Stimulated activated CD8-positive, alpha-beta memory T cell treated with anti-CD3 and anti-CD28 coated beads, Interleukin-7, amount 100 ng/mL, for 1 hour (primary cell): ENCODE measurements at places on chromosomes 12 and 14.

- DNase-seq = no peak
These were observed 145.8 kb downstream of the SLC8A3 start for GRCh38 chr14:70043001-70043400.

- DNase-seq = no peak
These were observed 10.5 kb downstream of the ZFP36L1 start for GRCh38 chr14:68782091-68782981.

DNA sequence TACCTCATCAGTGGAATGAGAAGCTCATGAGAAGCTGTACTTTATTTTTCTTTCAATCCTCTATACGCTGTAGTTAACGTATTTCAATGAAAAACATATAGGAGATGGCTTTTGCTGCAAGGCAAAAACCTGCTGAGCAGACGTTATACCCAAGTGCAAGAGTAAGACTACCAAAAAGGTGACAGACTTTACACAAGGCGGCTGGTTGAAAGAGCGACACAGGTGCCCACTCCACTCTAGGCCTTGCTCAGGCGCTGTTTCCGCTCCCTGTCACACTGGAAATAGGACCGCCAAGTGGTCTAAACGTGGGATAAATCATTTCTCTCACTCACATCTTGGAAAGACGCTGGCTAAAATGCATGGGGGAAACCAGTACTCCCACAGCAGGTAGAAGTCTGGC, 54.5 kb downstream of the PPP2R5C start:
- no peak for DNase-seq

DNA sequence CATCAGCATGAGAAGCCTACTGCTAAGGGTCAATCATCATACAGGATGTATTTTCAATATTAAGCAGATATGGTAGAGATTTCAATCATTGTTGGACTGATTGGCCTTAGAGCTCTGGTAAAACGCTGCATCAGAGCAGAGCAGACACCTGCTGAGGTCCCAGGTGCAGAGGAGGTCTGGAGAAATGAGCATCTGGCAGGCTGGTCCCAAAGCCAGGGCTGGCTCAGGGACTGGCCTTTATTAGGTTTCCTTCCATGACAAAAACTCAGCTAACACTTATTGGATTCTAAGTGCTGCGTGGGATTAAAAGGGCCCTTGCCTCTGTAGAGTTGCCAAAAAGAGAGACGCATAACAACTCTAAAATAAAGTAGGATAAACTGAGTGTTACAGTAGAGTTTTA, 29.7 kb downstream of the AKAP6 start:
- no peak for DNase-seq

GRCh38 chr12:100574187-100575074, 947 bp downstream of the GAS2L3 start:
- no peak for DNase-seq

DNA sequence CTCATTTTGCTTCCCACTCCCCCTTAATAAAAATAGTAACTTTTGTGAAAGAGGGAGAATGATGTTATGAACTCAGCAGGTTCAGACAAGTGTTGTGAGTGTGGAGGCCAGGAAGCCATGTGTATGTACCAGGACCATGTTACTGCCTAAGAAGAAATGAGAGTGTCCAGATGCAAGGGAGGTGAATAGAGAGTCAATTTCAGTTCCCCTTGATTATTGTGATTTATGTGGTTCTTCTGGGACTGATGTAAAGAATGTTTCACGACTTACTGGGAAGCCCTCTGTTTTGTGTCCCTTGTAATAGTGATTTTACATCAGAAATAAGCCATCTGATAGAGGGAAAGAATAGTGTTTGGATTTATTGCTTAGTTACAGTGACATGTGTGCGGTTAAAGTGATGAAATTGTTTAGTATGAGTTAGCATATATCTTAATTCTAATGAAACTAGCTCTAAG, 32.5 kb downstream of the FBXO34 start:
- DNase-seq = no peak

DNA sequence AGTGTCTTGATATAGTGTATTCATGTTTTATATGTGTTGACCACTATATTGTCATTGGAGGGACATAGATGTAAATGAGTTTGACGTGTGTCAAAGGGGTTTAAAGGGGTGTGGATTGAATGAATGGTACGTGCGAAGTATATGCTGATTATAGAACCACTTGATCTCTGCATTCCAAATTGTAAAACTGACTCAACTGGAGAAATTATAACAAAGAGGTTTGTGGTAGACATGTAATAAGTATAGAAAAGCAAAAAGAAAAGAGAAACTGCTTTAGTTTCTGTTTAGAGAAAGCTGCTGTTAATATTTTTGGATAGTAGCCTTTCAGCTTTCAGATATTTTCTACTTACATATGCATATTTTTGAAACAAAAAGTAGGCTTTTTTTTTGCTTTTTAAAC, 8.9 kb upstream of the MYRFL start:
- no peak for DNase-seq

DNA sequence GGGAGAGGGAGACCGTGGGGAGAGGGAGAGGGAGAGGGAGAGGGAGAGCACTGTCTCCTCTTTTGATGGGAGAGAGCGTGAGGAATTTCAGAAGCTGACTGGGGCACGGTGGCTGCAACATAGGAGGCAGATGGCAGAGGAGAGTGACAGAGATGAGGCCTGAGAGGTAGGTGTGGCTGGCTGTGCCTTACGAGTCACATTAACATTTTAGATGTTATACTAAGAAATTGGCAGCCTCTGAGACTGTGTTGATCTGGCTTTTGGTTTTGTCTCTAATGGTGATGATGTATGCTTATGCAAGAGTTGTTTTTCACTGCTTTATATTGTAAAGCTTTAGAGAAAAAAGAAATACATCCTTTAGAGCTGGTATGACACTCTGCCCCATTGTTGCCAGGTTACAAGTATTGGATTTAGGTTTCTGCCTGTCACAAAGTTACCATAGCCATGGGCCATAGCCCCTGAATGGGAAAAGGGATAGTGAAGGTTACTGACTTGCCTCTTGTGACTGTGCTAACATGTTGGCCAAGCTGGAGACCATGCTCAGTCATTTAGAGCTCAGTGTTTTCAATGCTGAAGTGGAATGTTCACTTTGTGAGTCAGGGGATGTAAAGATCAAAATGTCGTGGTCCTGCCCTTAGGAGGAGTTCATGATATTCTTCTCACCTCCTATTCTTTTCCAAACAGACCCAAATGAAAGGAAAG, 186.2 kb downstream of the SYNE2 start:
- DNase-seq = no peak

DNA sequence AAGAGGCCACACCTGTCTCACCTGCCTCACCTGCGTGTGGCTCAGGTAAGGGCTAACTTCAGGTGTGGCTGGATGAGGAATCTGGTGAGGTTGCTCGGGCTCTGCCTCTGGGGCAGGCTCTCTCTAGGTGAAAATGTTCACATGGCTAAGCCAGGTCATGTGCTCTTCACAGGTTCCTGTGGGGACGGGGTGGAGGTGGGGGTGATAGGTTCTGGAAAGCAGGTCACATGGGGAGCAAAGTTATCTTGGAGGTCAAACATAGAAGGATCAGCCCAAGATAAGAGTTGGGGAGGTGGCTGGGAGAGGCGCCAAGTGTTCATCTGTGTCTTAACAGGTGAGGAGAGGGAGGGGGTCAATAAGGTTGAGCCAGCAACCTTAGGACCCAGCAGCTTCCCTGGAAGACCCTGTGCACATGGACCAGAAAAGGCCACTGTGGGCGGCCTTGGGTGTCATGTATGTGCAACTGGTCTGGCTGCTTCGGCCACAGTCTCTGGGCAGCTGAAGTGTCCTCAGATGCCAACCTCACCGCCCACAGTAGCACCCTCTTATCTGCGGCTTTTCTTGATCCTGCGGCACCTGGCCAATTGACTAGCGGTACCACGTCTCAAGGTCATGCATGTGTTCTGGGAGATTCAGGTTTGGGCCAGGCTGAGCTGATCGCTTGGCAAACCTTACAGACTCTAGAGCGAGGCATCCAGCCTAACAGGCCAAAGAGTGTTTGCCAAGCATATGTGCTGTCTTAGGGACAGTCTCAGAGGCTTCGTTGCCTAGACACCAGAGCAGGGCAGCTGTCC, 60.5 kb downstream of the CACNA1C start:
- DNase-seq = no peak

GRCh38 chr12:63989301-63989845, 144.9 kb downstream of the SRGAP1 start:
- DNase-seq = no peak

- DNase-seq = no peak
These were observed 34.3 kb upstream of the LRP6 start for GRCh38 chr12:12301122-12301521.

GRCh38 chr14:66487164-66487563, 993 bp downstream of the CCDC196 start:
- no peak for DNase-seq

DNA sequence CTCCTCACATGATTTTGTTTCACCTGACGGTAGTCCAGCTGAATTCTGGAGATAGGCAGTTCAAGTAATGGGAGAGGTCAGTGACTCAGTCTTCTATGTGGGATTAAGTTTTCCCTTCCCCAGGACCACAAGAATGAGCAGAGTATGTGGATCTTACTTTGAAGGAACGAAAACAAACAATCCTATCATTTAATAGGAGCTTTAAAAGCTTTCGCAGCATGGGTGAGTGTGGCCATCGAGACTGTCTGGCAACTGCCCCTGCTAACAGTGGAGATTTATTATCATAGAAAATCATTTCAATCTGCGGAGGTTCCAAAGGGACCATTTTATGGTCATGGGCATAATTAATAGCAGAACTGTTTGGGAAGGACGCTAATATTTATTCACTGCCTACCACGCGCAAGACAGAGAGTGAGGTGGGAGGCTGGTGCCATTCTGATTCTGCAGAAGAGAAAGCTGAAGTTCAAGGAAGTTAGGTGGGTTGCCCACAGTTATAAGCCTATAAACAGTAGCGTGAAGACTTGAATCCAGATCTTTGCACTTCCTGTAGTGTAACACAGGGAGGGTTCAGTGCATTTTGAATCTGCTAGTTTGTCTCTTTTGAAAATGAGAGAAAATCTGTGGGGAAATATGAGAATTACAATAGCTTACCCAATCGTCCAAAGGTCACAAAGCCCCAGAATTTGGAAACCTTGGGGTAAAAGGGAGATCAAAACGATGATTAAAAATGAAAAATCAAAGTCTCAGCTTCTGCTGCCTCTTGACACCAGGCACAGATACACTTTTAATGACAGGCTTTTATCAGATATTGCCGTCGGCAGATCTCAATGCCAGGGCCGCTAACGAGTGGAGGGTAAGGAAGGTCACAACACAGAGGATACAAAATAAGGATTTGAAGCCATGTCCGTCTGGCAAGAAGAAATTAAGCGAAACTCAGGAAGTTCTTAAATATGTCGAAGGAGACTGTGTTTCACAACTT, 209.6 kb downstream of the CRADD start:
- no peak for DNase-seq

DNA sequence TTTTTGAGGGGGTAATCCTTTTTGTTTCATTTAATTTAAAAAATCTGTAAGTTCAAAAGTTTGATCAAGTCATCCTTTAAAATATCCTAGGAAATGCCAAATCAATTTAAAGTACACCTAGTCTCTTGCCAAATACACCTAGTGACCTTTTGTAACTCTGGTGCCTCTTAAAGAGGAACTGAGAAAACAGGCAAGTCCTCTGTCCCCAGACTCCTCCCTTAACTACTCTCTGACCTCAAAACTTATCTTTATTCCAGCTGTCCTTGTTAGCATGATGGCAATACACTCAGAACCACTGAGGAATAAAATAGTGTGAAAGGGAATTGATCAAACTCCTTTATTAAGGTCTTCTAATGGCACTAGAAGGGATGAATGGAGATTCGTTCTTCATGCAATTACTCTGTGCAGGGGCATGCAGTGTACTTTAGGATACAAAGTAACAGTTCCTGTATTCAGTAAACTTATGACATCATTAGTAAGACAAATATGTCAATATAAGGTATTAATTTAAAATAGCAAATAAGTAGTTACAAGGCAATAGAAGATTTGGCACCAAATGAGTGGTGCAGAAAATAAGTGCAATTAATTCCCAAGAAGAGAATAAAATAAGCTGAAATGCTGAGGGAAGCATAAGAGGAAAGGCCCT, 3.3 kb downstream of the FAR2 start:
- no peak for DNase-seq
